Umbilical cord (tissue), 2 donors: ENCODE measurements at places on chromosomes 7 and 10. TPM values are rescaled to one million over a fixed set of nuclear protein-coding genes. Genes with fewer than 3 reads are reported as not detected.

- no peak for DNase-seq
These were observed 752 bp downstream of the DRGX start for GRCh38 chr10:49394933-49395740.

DNA sequence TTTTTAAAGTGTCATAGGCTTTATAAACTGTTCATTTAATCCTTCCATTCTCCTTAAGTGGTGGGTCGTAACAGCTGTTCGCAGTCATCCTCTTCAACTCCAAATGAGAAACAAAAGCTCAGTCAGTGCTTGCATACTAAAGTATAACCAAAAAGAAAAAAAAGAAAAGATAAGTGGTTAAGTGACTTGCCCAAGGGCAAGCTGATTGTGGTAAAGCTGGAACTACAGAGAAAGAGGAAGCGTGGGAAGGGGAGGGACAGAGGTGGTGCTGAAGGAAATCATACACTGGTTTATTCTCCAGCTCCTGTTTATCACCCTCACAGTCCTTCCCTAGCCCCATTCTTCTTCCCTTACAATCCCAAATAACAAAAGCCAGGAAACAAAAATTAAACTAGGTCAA, 29.6 kb downstream of the IDE start:
- no peak for DNase-seq

Gene FAM25A
- total RNA-seq: not detected

Gene CYP3A4
- total RNA-seq: 0.72 TPM

- DNase-seq: no peak
These were observed 886 bp downstream of the NSUN6 start for GRCh38 chr10:18650404-18650997.

DNA sequence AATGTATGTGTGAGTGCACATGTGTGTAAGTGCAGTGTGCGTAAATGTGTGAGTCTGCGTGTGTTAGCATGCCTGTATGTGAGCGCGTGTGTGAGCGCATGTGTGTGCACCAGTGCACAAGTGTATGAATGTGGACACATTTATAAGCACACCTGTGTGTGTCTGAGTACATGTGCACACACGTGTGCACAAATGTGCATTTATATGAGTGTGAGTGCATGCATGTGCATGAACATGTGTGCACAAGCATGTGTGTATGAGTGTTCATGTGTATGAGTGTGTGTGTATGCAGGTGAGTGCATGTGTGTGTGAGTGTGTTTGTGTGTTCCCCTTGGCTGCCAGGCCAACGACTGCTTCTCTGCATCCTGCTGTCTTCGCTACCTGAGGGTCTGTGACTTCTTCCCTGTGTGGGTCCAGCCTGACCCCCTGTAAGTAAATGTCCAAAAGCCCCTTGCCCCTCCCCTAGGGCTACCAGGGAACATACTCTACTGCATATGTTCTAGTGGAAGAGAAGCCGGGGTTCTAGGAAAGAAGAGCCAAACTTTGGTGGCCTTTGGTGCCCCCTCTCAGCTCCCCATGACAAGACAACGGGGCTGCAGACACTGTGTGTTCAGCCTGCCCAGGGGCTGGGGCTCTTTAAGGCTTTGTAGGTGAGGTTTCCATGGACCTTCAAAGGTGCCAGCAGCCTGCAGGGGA, 17.0 kb downstream of the GOLGA7B start:
- no peak for DNase-seq

Gene DBF4
- 15.4 TPM for total RNA-seq

DNA sequence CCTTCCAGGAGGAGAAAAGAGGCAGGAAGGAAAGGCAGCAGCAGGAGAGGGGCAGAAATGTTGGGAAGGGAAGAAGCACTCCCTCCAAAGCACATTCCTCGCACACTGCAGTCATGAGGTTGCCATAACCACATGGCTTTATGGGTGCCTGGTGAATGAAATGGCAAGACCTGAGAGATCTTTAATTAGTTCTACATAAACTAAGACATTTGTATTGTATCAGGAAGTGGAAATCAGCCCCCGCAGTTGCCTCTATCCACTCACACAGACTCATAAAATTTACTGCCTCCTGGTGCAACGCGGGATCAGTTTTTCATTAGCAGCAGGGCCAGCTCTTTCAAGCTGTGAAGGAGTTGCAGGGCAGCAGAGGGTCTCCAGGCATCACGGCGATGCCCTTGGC, 106.4 kb downstream of the COL13A1 start:
- no peak for DNase-seq

DNA sequence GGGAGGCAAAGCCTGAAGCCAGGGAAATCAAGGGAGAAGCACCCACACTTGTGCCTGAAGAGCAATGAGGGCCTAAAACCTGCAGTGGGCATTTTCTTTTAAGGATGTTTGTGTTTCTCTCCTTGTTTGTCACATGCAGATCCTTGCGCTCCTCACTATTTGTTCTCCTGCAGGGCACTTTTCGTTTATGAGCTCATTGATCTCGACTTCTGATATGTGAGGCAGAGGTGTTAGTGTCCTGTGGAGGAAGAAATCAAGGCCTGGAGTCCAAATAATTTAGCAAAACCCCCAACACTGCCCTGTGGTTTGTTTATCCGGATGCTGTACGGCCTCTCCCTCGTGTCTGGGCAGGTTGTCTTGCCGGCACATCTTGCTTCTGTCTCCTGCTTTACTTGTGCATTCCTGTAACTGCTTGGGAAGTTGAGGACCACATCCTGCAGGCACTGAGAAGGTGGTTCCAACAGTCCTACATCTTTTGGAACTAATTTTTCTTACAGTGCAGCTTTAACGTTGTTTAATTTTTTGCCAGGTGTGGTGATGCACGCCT, 13.7 kb downstream of the UBE3C start:
- no peak for DNase-seq

GRCh38 chr7:28036696-28037095, 143.9 kb downstream of the JAZF1 start:
- no peak for DNase-seq

DNA sequence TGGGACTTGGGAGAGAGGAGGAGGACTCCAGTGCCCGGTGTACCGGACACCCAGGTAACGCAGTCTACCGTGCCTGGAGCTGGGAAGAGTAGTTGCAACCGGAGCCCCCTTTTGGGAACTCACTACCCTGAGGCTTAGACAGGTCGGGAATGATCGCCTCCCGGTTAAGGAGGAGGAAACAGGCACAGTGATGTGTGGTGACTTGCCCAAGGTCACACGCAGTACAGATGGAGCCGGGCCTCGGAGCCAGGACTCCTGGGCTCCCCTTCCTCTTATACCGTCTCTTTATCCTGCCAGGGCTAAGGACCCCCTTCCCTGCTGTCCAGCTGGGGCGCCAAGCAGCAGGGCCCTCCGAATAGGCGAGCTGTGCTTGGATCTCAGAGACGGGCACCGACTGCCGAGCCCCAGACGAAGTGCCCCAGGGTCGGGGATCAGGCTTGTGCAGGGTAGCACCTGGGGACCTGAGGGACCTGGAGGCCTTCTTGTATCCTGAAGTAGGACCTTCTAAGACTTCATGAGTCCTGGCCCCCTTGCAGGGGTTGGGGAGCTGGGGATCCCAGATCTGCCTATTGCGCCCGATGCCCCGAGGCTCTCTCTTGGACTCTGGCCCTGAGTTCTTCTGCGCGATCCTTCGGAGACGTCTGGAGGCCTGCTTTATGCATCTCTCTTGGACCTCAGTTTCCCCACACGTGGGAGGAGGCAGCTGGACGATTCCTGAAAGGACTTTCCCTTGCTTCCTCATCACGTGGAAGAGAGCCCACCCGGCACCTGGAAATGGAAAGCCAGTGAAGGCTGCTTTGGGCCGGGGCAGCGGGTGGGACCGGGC, 767 bp upstream of the CYP26A1 start:
- no peak for DNase-seq

Gene PROSER2
- 4.1 TPM for total RNA-seq

Gene OIT3
- total RNA-seq: not detected
